ENCODE measurements at places on chromosomes 3 and 15. TPM values are rescaled to one million over a fixed set of nuclear protein-coding genes. Genes with fewer than 3 reads are reported as not detected.

- DNase-seq: no peak
These were observed 2.6 kb upstream of the UPK1B start for GRCh38 chr3:119170821-119171220.

GRCh38 chr15:27899583-27900285 is 199.4 kb downstream of the OCA2 start:
- DNase-seq: no peak

DNA sequence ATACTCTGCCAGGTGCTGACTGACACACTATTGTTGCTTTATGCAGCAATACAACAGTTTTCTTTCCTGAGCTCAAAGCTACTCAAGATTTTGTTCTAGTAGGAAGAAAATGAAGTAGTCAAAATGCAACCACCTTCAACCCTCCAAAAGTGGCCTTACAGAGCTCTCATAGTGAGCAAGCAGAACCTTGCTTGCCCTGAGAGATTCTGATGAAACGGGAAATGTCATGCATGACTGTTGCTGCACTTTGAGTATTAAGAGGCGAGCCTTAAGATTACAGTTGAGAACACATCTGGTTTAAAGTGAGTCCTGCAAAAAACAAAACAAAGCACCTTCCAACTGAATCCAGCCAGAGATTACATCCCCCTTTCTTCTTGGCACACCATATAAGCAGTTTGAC is 29.7 kb downstream of the MINDY4B start:
- DNase-seq: no peak

GRCh38 chr3:71724584-71725270 is 475 bp downstream of the EIF4E3 start:
- DNase-seq: no peak

The EHHADH gene
- 33.0 TPM for total RNA-seq

The CHRD gene
- 11.3 TPM for total RNA-seq

- no peak for DNase-seq
These were observed 12.2 kb upstream of the TRANK1 start for GRCh38 chr3:36957063-36957462.

The GNAT1 gene
- total RNA-seq: not detected

DNA sequence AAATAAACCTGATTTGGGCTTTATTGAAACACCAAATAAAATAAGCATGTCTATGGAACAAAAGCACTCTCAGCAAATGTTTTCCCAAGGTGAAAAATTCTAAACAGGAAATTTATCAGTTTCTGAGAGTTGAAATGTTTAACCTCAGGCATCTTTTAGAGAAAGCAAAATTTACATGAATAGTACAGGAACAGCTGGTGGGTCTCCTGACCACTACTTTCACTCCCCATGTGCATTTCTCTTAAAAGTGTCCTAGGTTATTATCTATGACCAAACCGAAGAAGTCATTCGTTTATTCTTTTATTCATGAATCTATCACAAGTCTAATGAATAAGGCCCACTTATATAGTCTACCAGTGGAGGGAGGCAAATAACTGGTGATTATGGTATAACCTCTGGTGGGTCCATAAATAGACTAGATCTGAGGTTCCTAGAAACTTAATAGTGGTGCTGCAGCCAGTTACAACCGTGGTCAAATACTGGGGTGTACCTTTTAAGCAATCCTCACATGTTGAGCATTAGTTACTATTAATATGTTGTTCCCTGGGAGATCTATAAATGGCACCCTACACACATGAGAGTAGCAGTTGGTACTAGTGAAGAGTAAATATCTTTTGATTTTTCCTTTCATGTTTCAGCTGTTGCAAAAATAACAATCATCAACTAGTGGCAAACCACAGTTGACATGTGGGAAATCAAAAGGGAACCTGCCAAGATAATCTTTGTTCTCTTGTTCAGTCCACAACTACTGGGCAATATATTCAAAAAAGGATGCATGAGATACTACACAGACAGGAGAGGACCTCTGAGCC is 169.3 kb upstream of the STAC start:
- no peak for DNase-seq

GRCh38 chr3:107413264-107413663 is 36.0 kb downstream of the CCDC54 start:
- DNase-seq: no peak

DNA sequence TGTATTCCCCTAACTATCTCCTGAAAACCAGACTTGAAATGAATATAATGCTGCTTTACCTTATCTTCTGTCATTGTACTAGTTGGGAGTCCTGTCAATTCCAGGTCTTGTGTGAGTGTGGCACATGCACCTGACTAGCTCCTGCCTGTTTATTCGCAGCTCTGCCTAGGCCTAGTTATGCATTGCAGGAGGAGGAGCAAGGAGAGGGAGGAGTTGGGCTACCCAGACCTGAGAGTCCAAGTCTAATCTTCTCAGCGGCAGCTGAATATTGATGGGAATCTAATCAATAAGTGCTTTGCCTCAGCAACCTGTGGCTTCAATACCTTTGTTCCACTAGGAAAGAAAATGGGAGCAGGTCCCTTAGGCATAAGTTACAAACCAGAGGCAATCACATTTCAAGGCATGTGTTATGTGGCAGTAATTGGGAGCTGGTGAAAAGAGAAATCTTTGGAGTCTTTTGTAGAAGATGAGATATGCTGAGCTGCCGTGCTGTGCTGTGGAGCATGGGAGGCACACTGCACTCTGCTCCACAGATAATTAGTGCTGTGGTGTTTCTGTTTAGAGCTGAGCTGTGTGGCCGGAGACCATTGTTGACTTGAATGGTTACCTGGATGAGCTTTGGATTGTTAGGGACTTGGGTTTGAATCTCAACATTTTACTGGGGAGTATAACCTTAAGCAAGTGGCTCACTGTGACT is at the start of gene SLC2A2:
Gene SLC2A2 (minus strand): TSS at position 124 of the 697 bp plus-strand sequence. CDS start 50 bp downstream, at position 74.
- DNase-seq: no peak

GRCh38 chr3:158761350-158761749 is 29.1 kb upstream of the RARRES1 start:
- DNase-seq: no peak

The IMPG2 gene
- total RNA-seq: 0.13 TPM

The P4HTM gene
- 16.2 TPM for total RNA-seq

DNA sequence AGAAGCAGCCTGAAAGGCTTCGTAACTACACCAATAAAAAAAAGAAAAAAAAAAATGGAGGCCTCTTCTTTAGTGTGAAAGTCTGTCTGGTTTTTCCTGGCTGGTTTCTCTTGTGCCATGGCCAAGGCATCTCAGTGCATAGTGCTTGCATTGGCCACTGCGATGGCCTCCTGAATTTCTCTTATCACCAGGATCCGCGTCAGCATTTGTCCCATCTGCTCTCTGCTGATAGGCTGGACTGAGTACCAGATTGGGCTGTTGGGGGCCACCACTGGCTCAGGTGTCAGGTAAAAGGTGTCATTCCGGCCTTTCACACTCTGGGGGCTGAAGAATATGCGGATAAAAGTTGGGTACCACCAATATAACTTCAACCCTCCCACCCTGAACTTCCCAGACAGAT is 1.1 kb upstream of the IMPDH2 start:
- no peak for DNase-seq

- no peak for DNase-seq
These were observed 104.0 kb upstream of the C15orf61 start for GRCh38 chr15:67416891-67417290.

GRCh38 chr3:45277636-45278035 is 51.5 kb upstream of the TMEM158 start:
- DNase-seq: no peak

GRCh38 chr3:98612587-98612986 is 19.2 kb upstream of the CPOX start:
- no peak for DNase-seq

DNA sequence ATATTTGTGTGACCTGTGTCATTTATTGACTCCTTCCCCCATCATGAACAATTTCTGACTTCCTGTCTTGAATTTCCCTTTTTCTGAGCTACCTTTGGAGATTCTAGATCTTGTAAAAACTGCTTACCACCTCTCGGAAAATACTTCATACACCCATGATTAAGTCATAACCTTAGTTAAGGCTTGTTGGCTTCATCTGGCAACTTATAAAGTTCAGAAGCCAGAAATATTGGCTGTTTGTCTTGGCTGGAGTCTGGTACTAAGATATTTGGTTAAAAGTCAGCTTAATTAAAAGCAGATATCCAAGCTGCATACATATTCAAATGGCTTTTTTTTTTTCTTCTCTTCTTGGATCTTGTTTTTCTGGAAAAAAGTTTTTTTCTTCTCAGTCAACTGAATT is 37.3 kb upstream of the B3GALNT1 start:
- DNase-seq: no peak

- no peak for DNase-seq
These were observed 138.3 kb upstream of the PTPRG start for GRCh38 chr3:61422945-61423673.

GRCh38 chr15:87632364-87632763 is 624.2 kb downstream of the NTRK3 start:
- DNase-seq: no peak

DNA sequence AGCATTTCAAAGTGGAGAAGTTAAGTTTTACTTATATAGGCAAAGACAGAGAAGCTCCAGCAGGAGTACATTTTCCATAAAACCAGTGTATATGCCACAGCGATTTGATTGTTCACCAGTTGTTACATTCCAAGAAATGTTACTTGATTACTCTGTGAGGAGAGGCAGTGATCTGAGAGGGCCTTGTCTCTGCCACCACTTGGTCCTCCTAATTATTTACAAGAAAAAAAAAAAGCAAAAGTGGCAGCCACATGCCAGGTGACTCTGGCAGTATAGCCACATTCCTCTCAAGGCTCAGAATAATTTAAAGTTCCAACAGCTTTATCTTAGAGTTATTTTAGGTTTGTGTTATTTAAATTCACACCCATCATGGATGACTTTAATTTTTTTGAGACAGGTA is 1077.8 kb downstream of the ZPLD1 start:
- DNase-seq: no peak

- no peak for DNase-seq
These were observed 576.4 kb downstream of the FHIT start for GRCh38 chr3:60674870-60675269.

The GUCA1C gene
- total RNA-seq: not detected

- peak; percentile 11 for DNase-seq
These were observed 125.1 kb downstream of the SHQ1 start for GRCh38 chr3:72722930-72723726.

DNA sequence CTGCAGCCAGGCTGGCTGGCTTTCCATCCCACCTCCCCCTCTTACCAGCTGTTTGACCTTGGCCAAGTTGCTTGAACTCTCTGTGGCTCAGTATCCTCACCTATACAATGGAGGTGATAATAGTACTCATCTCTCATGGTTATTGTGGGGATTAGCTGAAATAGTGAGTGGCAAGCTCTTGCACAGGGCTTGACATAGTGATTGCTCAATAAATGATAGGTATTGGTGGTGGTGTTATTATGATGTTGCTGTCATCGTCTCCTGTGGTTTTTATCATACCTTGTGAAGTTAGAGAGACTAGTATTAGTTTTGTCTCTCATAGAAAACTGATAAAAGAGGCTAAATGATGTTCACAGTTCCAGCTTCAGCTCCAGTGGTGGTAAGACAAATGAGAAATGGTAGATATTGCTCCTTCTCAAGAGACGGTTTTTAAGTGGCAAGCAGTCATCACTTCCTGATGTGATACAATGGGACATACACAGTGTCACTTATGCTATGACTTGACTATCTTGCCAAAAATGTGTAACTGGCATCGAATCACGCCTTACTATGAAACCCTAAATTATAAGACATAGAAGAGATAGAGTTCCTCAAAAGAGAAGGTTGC is 12.1 kb upstream of the UBE2E1 start:
- DNase-seq: no peak

- DNase-seq: no peak
These were observed 226.3 kb upstream of the MRPL3 start for GRCh38 chr3:131728898-131729642.

The ATP13A5 gene
- total RNA-seq: not detected

The FOXL2 gene
- not detected for total RNA-seq

- DNase-seq: no peak
These were observed 116.5 kb downstream of the SLMAP start for GRCh38 chr3:57872606-57873005.

GRCh38 chr3:126358816-126359181 is 1.6 kb upstream of the KLF15 start:
- DNase-seq: no peak

The INKA1 gene
- total RNA-seq: 3.2 TPM

Data from mesenteric fat pad (tissue), 1 donor.